ENCODE measurements at places on chromosomes 1 and 21. TPM values are rescaled to one million over a fixed set of nuclear protein-coding genes. Genes with fewer than 3 reads are reported as not detected.

Gene ALX3
- total RNA-seq, result not detected

Gene GABRD
- total RNA-seq, result 0.17 TPM

Gene EXO1
- total RNA-seq, result 1.4 TPM

Gene CDCA8
- 0.70 TPM for total RNA-seq

Gene BGLAP
- total RNA-seq, result 3.7 TPM

Gene NBPF19
- total RNA-seq, result 59.6 TPM

GRCh38 chr21:27023186-27023585, 56.3 kb upstream of the ADAMTS5 start:
- no peak overlapping the region for H3K27ac ChIP-seq
- H3K36me3 ChIP-seq, result no peaks in the 10 kb centered on the region
- no peaks in the 10 kb centered on the region for H3K27me3 ChIP-seq
- no peaks in the 10 kb centered on the region for H3K4me1 ChIP-seq

GRCh38 chr1:228990906-228991569, 255.8 kb downstream of the RHOU start:
- peaks cover 2% of the 10 kb centered on the region for H3K4me1 ChIP-seq
- H3K36me3 ChIP-seq, result no peaks in the 10 kb centered on the region
- no peak for DNase-seq
- no peak overlapping the region for H3K27ac ChIP-seq
- no peak overlapping the region for H3K4me3 ChIP-seq
- H3K27me3 ChIP-seq, result peaks cover 3% of the 10 kb centered on the region

DNA sequence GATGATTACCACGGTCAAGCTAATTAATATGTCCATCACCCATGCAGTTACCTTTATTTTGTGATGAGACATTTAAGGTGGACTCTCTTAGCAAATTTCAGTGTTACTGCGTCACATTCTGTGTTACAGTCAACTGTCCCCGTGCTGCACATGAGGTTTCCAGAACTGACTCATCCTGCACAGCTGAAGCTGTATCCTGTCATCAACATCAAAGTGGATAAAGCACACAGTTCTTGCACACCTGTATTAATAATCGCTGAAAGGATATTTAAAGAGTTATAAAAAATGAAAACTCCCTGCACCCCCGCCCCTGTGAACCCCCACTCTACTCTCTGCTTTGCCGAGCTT, 3.4 kb upstream of the KRTAP10-5 start:
- peaks cover 9% of the 10 kb centered on the region for H3K4me1 ChIP-seq
- H3K27me3 ChIP-seq, result peaks cover 28% of the 10 kb centered on the region
- no peak for DNase-seq
- H3K36me3 ChIP-seq, result peaks cover 3% of the 10 kb centered on the region
- no peak overlapping the region for H3K4me3 ChIP-seq

DNA sequence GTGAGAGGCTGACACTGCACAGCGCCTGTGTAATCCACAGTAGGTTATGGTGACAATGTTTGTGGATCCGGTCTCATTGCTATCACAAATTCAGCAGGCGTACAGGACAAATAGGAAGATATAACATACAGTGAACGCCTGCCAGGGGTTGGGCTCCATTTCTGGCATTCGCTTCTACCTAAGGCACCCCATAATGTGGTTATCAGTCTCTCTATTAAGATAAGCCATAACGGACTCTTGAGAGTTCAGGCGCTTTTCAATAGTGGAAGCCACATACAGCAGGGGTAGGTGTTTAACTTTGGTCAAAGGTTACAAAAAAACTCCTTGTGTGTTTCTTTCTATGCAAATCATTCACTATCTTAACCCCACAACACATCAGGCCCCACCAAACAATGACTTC, 72.8 kb downstream of the SIPA1L2 start:
- DNase-seq, result no peak
- H3K4me3 ChIP-seq, result no peak overlapping the region
- H3K36me3 ChIP-seq, result no peaks in the 10 kb centered on the region
- H3K27me3 ChIP-seq, result peaks cover 7% of the 10 kb centered on the region
- H3K4me1 ChIP-seq, result peaks cover 4% of the 10 kb centered on the region

DNA sequence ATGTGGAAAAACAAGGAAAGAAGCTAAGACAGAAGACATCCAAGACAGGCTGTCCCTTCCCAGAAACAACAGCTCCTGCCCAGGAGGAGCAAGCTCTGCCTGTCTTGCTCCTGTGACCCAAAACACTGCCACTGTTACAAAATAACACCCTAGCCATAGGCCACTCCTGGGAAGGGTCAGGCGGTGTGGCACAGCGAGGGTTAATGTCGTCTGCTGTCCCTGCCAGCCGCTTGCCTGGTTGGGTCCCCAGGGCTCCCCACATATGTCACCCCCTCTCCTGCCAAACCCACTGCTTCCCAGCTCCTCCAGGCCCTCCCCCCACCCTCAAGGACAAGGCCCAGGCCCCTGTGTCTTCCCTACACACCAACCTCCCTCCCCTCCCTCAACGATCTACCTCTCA, 3.9 kb upstream of the NHLH1 start:
- peaks cover 8% of the 10 kb centered on the region for H3K36me3 ChIP-seq
- peaks cover 29% of the 10 kb centered on the region for H3K4me1 ChIP-seq
- H3K4me3 ChIP-seq, result no peak overlapping the region
- no peak for DNase-seq

DNA sequence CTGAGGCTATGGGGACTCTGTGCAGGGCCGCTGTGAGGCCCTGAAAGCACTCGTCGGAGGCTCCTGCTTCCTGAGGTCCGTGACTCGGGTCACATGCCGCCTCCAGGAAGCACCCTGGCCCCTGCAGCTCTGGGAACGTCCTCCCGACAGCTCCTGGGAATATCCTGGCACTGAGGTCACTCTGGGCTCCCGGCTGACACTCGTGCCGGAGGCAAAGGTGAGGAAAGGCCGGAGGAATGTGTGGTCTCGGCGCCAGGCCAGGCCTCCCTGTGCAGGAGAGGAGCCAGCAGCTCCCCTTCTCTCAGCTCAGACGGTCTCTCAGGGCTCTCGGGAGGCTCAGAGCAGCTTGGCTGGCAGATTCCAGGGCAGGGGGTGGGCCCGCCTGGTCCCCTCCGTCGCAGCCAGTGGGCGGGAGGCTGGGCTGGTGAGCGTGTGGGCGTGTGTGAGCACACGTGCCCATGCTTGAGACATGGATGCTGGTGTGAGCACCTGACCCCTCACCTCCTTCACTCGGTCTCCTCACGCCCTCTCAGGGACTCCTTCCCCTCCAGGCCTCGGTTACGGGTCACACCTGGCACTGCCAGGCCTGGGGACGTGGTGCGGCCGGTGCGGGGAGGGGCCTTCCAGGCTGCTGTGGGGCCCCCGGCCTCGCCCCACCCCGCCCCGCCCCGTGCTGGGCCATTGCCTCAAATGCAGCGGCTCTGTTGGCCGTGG, 5.5 kb upstream of the RNF223 start:
- H3K4me3 ChIP-seq, result peak overlapping the region; percentile 58
- peak; percentile 18 for DNase-seq

DNA sequence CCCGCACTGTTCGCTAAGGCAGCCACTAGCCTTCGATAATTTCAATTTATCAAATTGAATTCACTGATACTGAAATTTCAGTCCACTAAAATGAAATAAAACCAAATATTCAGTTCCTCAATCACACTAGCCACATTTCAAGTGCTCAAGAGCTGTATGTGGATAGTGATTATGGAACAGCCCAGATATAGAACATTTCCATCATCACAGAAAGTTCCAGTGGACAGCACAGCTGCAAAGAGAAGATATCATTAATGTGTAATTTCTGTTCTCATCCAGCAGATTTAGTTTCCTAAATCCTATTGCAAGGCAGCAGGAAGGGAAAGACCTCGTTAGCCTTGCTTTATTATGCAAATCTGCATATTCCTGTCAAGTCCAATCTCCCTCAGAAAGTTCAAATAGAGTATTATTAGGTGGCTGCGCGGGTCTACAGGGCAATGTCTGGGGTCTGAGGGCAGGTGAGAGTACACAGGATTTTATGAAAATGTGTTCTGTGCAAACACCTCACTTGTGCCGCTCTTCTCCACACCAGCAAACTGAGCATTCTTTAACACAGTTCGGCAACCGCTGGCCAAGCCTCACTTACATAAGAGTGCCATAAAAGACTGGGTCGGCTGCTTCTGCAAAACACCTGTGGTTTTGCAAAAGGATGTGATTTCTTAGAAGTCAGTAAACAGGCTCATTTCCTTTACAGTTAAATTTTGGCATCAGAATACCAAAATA, 22.4 kb downstream of the CAPZB start:
- peaks cover 3% of the 10 kb centered on the region for H3K36me3 ChIP-seq
- H3K27ac ChIP-seq, result peak overlapping the region; percentile 98
- H3K27me3 ChIP-seq, result no peaks in the 10 kb centered on the region
- peaks cover 60% of the 10 kb centered on the region for H3K4me1 ChIP-seq
- DNase-seq, result peak; percentile 59

DNA sequence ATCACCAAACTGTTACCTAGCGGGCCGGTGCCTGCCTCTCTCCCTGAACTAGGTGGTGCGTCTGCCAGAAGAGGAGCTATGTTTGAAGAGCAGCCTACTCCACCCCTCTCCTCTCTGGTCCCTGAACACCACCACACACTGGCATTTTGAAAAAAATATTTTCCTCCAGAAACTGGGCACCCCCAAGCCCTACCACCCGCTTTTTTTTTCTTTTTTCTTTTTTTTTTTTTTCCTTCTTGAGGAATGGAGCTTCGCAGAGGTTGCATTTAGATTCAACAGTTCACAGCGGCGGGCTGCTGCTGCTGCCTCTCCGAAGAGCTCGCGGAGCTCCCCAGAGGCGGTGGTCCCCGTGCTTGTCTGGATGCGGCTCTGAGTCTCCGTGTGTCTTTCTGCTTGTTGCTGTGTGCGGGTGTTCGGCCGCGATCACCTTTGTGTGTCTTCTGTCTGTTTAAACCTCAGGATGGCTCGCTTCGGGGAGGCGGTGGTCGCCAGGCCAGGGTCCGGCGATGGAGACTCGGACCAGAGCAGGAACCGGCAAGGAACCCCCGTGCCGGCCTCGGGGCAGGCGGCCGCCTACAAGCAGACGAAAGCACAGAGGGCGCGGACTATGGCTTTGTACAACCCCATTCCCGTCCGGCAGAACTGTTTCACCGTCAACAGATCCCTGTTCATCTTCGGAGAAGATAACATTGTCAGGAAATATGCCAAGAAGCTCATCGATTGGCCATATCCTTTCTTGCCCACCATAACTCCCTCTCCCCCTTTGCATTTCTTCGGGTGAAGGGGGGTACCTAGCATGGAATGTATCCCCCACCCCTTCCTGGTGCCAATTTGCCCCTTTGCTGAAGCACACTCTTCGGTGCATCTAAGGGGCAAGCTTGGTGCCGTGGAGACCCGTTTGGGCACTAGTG, at the start of gene CACNA1E:
Gene CACNA1E (plus strand): TSS at position 233 of the 911 bp plus-strand sequence. CDS start 228 bp downstream, at position 461.
- peak within 1 kb of the TSS; percentile 63 for H3K4me3 ChIP-seq
- H3K4me1 ChIP-seq, result peaks cover 19% of the 10 kb centered on the region
- peaks cover 5% of the 10 kb centered on the region for H3K36me3 ChIP-seq

DNA sequence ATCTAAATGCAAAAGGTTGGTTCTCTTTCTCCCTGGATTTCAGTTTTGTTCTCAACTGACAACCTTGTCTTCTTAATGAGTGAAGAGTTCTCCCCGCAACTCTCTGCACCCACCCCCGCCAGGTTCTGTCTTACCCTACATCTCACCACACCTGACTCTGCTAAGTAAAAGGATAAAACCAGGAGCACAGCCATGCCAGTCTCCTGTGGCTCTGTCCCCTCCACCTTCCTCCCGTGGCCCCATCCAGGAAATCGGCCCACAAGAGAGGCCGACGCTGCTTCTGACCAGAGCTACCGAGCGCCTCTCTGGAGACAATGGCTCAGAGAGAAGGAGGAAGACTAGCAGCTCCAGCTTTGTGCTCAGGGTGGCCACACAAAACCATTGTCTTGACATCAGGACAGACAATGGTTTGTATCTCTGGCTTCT, 72.2 kb downstream of the PLEKHA6 start:
- peaks cover 1% of the 10 kb centered on the region for H3K36me3 ChIP-seq
- H3K27me3 ChIP-seq, result peaks cover 35% of the 10 kb centered on the region
- H3K4me1 ChIP-seq, result peaks cover 24% of the 10 kb centered on the region
- DNase-seq, result no peak
- peak overlapping the region; percentile 90 for H3K4me3 ChIP-seq

GRCh38 chr21:34065027-34065426, 8.4 kb upstream of the MRPS6 start:
- H3K27me3 ChIP-seq, result no peaks in the 10 kb centered on the region
- DNase-seq, result no peak
- no peaks in the 10 kb centered on the region for H3K4me1 ChIP-seq
- no peak overlapping the region for H3K27ac ChIP-seq
- H3K36me3 ChIP-seq, result peaks cover 4% of the 10 kb centered on the region

- H3K4me1 ChIP-seq, result no peaks in the 10 kb centered on the region
- H3K36me3 ChIP-seq, result no peaks in the 10 kb centered on the region
- no peak overlapping the region for H3K4me3 ChIP-seq
- H3K27me3 ChIP-seq, result no peaks in the 10 kb centered on the region
- no peak for DNase-seq
Measured at GRCh38 chr1:172172352-172172831, 248.1 kb upstream of the C1orf105 start.

DNA sequence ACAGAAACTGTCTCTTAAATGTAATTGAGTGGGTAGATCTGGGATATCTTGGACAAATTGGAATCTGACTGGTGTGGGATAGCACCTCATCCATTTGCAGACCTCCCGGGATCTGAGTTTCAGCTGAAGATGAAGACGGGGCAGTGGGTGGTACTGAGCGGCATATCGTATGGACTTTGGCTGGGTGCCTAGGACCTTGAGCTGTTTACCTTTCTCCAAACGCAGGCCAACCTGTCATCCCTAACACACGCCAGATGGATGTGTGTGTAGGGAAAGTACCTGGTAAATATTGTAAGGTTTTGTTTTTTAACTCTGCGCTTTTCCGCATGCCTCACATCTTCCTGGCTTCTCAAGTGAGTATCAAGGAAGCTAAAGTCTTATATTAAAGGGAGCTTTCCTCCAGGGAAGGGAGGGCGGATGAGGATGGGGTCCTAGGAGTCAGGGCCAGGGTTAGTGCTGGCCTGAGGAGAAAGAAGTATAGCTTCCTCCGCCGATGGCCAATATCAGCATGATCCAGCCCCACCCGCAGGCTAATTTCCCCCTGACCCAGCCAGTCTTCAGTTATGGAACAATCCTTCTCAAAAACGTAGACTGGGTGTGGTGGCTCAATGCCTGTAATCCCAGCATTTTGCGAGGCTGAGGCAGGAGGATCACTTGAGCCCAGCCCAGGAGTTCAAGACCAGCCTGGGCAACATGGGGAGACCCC, 26.2 kb downstream of the ATP8B2 start:
- H3K4me1 ChIP-seq, result peaks cover 38% of the 10 kb centered on the region
- peak overlapping the region; percentile 32 for H3K27ac ChIP-seq
- H3K4me3 ChIP-seq, result peak overlapping the region; percentile 31
- DNase-seq, result no peak
- no peaks in the 10 kb centered on the region for H3K27me3 ChIP-seq

GRCh38 chr1:220754212-220754917, 6.2 kb downstream of the MTARC2 start:
- peaks cover 6% of the 10 kb centered on the region for H3K4me1 ChIP-seq
- no peak overlapping the region for H3K4me3 ChIP-seq
- H3K27ac ChIP-seq, result no peak overlapping the region
- H3K36me3 ChIP-seq, result peaks cover 2% of the 10 kb centered on the region
- peaks cover 65% of the 10 kb centered on the region for H3K27me3 ChIP-seq
- no peak for DNase-seq

- peaks cover 2% of the 10 kb centered on the region for H3K36me3 ChIP-seq
- no peak for DNase-seq
- no peaks in the 10 kb centered on the region for H3K27me3 ChIP-seq
- no peak overlapping the region for H3K27ac ChIP-seq
Measured at GRCh38 chr21:31531967-31532366, 127.5 kb upstream of the SOD1 start.

GRCh38 chr21:45870421-45870820, 111.1 kb upstream of the COL6A1 start:
- no peak for DNase-seq
- H3K27me3 ChIP-seq, result peaks cover 27% of the 10 kb centered on the region
- peaks cover 2% of the 10 kb centered on the region for H3K4me1 ChIP-seq
